ENCODE measurements at places on chromosomes 5 and 9. TPM values are rescaled to one million over a fixed set of nuclear protein-coding genes. Genes with fewer than 3 reads are reported as not detected.

Gene LIFR
- 7.1 TPM for total RNA-seq

Gene CDC25C
- total RNA-seq, result 9.0 TPM

Gene CCNG1
- 236 TPM for total RNA-seq

Gene PCDHAC1
- total RNA-seq, result 0.72 TPM

Gene AQP7
- not detected for total RNA-seq

DNA sequence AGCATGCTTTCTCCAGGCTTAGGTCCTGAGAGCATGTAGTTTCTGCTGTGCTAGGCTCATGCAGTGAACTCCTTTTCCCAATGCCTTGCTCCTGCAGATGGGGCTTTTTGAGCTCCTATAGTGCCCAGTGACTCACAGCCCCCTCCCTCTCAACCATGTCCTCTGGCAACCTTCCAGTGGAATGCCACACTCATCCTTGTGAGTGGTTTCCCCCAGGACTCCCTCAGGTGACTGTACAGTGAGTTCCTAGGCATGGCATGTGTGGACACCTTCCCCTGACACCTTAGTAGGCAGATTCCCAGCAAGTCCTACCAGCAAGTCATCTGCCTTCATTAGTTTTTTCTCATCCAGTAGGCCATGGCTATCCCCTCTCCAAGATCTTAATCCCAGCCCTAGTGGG is 72.4 kb upstream of the CXCL14 start:
- DNase-seq, result no peak

DNA sequence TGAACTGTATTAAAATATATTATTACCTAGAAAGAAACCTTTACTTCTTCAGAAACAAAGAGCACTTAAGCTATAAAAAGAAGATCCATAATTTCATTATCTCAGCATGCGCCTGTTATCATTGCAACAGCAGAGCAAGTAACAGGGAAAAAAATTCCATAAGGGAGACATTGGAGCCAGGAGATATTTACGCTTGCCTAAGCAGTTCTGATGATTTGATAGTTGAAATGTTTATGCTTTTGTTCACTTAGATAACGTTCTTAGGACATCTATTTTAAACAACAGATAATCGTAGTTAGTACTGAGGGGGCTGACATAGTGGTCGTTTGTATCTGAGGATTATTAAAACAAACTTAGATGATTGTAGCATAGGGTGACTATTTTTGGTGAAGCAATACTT is 252.5 kb downstream of the NNT start:
- DNase-seq, result no peak

DNA sequence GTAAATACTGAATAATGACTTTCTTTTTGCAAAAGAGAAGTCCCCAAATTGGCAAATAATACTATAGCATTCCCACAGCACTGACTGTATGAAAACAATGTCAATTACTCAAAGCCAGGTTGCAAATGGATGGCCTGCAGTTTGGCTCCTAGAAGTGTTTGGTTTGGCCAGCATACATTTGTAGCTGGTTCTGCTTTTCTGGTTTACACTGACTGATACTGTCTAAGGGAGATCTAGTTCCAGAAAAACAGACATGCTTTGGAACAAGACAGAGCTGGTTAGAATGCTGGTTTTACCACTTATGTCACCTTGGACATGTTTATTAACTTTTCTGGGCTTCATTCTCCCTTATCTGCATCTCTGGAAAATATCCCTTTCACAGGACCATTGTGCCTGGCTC is 81.5 kb upstream of the TRPM3 start:
- DNase-seq, result no peak

GRCh38 chr9:33946779-33947535 is 101.7 kb downstream of the UBAP2 start:
- no peak for DNase-seq

- DNase-seq, result peak; percentile 70
Observed at GRCh38 chr9:136245219-136246150, at the start of gene QSOX2. Gene QSOX2 (minus strand): TSS chr9:136245812. CDS start chr9:136245803, 9 bp downstream.

DNA sequence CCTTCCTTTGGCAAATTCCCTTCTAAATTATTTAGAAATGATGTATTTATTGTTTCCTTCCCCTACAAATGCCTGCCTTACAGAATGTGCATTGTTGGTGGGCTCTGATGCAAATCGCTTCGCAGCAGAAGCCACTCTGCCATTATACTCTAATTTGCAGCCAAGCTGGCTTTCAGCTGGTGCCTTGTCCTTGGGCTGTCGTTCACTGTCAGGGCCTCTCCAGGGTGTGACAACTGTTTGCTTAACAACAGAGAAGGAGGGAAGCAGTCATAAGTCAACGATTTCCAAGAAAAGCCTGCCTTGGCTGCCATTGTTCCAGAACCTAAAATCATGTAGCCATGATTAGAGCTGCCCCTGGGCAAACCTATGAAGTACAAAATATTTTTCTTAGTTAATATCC is 260.1 kb upstream of the RGMB start:
- no peak for DNase-seq

DNA sequence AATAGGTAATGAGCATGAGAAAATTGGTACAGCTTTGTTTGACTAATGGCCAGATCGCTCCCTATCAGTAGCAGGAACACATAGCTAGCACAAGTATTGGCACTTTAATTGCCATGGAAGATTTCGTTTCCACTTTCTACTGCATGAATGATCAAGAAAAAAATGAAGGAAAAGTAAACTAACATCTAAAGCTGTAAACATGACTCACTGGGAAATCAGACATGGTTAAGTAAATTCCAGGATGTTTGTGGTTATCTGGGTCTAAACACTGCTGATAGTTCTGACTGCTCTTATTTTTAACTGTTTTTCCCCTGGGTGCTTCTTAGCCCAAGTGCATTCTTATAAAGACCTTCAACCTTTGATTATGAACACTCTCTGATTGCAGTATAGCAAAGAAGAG is 388.9 kb downstream of the NR2F1-AS1 start:
- DNase-seq, result peak; percentile 26

DNA sequence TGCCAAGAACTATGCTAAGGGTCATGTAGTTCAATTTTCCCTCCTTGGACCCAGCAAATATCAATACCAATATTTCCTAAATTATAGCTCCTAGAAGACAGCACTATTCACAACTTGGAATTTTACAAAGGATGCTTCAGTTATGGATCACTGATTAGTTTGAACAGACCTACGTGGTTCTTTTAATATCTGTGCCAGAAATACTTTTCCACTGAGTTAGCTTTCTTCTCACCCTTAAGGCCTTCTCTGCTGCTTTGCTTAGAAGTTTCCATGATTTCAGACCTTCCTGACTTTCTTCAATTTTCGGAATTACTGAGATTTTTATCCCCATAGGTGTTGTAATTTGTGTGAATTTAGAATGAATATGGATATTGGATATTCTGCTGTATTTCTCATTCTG is 380.4 kb downstream of the PSAT1 start:
- DNase-seq, result no peak

DNA sequence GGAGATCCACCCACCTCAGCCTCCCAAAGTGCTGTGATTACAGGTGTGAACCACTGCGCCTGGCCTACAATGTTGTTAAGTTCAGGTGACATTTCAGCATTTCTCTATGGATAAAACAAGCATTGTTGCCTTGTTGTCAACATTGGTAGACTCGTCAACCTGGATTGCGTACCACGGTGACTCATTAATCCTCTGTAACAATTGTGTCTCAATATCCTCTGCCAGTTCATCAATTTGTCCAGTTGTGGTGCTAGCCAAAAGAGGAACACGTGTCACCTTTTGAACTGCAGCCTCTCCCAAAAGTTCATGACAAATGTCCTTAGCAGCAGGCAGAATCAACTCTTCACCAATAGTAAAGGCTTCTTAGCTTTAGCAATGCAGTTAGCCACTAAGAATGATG is 46.3 kb upstream of the LARP1 start:
- DNase-seq, result peak; percentile 26

- DNase-seq, result no peak
Observed at GRCh38 chr9:136470356-136470755, 12.5 kb downstream of the SEC16A start.

DNA sequence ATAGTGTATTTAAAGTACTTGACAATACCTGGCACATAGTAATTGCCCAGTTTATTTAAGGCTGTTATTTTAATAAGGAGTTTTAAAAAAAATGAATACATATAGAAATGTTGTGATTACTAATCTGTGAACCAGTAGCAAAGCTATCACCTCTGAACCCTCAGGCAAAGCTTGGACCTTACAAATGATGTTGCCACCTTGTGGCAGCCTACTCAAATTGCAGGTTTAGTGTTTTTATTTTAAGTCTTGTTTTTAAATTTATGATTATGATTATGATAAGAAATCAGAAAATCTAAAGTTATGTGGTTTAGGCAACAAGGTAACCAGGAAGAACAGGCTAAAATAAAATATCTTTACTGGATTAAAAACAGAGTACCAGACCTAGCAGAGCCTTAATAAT is 35.8 kb downstream of the PPARGC1B start:
- peak; percentile 34 for DNase-seq
